ENCODE measurements at places on chromosomes 7 and 10.
A peak's percentile ranks its signal among the peaks of the same experiment; 100 is the strongest.

DNA sequence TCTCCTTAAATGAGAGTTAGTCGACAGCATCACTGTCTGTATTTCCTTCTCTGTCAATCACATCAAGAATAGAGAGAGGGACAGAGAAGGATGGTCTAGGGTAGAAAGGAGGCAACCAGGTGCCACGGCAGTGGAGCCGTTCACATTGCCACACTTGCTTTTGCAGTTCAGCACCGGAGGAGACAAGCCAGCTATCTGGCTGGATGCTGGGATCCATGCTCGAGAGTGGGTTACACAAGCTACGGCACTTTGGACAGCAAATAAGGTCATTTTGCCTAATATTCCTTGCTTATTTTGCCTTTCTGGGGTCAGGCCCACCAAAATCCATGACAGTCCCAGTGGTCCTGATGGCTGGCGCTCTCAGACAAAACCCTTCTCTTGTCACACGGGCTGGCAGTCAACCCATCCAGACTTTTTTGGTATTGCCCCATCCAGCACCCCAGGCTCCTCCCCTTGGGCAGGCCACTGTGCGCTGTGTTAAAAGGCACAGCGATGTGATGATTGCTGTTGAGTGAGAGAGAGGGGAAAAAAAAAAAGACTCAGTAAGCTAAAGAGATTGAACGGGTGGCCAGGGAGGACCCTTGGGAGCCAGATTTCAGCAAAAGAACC, 8.4 kb downstream of the CPA2 start:
- DNase-seq, result no peak

DNA sequence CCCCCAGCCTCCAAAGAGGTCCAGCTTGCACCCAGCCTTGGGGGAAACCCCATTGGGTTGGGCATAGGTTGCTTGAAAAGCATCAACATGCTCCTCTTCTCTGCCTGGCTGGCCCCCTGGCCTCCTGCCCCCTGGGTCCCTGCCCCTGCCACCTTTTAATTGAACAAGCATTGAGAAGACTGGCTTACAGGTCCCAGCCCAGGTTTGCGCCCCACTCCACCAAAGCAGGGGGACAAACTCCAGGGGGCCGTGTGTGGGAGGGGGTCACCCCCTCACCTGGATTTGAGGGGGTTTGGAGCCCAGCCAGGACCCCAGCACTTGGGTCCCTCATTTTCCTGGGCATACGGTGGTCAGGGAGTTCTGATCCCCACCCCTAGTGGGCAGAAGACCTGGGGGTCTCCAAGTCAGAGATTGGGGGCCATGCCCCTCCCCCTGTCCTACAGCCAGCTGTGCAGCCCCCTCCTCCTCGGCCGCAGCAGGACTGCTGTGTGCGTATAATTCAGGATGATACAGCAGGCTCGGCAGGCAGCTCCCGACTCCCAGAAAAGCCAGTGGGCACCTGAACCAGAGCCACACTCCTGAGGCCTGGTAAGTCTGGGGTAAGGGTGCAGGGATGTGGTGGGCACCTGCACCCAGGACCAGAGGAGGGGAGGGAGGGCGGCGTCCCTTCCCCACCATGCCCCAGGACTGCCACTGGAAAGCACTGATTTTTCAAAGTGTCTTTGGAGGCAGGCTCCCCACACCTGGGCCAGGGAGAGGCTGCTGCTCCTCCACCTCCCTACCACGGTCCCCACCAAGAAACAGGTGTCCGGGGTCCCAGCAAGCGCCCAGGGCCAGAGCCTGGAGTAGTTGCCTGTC, 1.7 kb downstream of the ELFN1 start:
- DNase-seq, result no peak

DNA sequence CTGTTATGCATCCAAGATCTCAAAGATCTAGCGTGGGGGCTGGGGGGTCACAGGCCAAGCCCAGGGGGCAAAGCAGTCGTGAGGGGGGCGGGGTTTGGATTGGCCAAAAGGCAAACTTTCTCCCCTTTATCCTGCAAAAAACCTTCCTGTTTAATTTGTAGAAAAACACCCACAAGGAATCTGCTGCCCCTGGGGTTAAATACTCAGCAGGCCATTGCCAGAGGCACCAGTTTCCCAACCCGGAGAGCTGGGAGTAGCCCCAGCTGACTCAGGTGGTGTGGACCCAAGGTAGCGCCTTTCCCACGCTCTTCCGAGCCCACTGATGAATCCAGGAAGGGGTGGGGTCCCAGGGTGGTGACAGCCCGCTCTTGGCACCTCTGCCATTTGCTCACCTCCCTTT, 21.4 kb downstream of the KCP start:
- no peak for DNase-seq

- no peak for DNase-seq
Measured at GRCh38 chr10:43202657-43203447, 64.0 kb downstream of the RASGEF1A start.

- DNase-seq, result no peak
Measured at GRCh38 chr7:42144604-42145003, 92.4 kb downstream of the GLI3 start.

DNA sequence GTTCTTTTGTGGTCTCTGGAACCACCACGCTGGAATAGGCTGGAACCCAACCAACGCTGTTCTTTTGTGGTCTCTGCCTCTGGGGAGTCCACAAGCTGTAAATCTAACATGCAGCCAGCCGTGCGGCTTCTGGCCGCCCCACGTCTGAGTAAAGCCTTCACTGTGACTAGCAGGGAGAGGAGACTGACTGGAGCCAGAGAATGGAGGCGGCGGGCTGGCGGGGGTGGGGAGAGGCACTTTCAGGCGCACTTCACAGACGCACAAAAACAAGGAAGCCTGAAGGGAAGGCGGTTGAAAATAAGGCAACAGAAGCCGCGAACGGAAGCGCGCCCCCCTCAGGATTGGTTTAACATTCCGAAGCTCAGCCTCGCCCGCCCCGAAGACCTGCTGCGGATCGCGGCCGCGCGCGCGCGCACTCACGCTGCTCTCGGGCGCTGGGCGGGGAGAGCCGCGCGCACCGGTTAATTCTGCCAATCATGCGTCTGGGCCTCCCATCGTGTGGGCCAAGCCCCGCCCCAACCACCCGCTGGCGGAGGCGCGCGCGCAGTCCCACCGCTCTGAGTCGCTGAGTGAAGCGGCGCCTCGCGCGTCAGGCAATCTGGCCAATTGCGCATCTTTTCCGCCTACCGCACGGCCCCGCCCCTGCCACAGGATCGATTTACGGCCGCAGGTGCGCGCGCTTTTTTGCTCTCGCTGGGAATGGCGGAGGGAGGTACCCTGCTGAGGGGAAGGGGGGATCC, at the start of gene SFR1:
SFR1 (plus strand) TSS at position 687 of the 740 bp plus-strand sequence; CDS start at position 700, 13 bp downstream.
- DNase-seq, result peak; percentile 92

DNA sequence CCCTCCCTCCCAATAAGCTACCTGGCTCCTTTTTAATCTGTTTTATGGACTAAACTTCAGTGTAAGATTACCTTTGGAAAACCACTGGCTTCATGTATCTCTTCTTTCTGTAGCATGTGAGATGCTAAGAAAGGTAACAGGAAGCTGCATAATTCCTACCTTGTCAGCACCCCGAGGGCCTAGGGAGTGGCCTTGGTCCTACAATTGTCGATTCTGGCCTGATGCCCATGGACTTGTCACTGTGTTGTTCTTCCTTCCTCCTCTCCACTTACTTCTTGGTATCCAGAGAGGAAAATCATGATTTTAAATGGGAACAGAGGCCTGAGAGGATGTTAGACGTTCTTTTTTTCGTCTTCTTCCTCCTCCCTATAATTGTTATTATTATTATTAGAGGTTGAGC, 42.9 kb upstream of the PDZD8 start:
- DNase-seq, result no peak

GRCh38 chr7:129471402-129471827, 30.9 kb upstream of the SMKR1 start:
- no peak for DNase-seq

DNA sequence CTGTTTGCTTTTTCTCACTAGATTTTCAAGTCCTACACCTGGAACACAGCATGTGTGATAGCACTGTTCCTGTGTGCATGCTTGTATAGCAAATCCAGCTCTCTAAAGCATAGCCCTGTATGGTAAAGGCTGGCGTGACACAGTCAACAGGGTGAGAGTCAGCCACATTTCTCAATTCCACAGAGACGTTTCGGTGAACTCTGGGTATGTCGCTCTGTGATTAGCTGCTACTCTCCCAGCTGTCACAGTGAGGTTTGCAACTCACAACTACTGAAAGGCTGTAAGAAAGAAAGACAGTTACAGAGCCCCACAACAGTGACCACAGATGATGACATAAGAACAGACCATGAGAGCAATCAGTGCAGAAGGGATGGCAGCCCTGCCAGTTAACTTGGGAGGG, 170.6 kb upstream of the IMMP2L start:
- DNase-seq, result no peak

GRCh38 chr10:117457932-117458331, 82.7 kb upstream of the PDZD8 start:
- DNase-seq, result no peak
